ENCODE measurements at places on chromosomes 3 and 15.

DNA sequence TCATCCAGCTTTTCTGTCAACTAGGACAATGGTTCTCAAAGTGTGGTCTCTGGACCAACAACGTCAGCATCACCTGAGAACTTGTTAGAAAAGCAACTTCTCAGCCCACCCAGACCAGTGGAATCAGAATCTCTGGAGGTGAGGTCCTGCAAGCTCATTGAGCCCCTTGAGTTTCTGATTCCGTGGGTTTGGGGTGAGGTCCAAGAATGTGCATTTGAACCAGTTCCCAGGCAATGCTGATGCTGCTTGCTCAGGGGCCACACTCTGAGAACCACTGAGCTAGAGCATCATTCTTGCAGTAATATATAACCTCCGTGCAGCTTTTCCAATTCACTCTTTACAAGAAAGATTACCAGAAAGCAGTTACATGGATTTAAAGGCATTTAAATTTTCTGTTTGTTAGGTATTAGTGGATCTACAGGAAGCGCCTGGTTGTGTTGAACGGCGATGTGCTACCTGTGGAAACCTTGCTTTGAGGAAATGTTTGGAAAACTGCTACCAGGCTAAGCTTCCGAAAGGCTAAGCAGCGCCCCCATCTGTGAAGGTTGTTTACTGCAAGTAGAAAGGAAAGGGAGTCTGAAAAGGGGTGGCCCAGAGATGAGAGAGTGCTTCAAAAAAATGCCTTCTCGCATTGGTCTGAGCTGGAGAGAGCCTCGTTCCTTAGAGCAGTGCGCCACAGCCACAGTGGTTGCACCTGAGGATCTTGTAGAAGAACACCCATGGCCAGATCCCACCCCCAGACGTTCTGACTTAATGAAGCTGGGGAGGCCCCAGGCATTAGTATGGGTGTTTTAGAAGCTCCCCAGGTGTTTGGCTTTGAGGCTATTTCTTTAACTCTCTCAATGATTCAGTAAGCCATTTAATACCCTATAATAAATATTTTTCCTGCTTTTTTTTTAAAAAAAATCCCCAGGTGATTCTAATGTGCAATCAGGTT is 50.0 kb downstream of the RLBP1 start:
- peak; percentile 6 for DNase-seq

- peak; percentile 71 for DNase-seq
These were observed at the start of gene LPP for GRCh38 chr3:188154014-188154808. Gene LPP, plus strand, starts transcription at chr3:188154157. Its CDS starts 251,964 bp downstream, at chr3:188406121.

DNA sequence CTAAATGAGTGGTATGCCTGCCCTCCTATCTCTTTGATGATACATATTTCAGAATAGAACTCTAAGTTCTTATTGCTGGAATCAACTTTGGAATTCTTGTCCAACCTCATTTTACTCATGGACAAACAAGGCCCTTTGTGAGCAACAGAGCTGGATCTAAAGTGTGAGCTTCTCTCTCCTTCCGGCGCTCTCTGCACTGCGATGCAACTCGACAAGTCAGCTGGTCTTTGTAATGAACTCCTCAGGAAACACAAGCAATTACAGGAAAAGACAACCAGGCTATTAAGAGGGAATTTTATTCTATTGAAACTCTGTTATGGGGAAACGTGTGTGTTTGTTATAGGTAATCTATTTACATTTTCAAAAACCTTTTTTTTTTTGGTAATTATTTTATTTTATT is 20.3 kb upstream of the NRROS start:
- peak; percentile 11 for DNase-seq

DNA sequence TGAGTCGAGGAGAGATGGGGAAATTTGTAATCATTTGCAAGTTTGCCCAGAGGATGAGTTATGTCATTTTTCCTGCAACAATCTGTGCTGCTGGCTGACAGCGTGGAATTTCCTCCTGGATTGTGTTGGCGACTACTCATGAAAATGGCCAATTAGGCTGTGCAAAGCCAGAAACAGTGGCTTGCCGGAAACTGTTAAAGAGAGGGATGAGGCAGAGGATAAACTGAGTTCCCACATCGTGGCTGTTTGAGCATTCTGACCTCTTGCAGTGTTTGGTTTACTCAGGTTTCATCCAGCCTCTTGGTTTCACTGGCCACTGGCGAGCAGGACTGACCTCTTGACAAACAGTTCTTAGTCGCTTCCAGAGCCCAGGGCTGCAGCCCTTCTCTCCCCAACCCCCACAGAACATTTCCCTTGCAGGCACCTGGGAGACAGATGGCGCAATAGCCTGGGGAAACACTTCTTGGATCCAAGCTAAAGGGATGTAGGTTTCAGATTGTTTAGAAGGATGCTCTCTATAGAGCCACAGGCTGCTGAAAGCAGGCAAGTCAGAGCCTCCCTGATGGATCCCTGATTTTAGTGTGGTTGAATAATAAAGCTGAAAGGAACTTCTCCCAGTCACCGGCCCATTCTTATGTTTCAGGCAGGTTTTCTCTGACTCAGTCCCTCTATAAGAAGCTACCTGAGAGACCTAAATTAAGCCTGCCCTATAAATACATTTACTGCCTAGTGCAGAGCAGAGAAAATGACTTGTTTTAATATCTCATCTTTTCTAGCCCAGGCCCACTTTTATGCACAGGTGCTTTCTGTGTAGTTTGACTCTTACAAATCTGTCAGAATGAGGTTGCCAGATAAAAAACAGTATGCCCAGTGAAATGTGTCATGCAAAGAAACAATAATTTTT is 92.8 kb upstream of the UBE2E1 start:
- DNase-seq: peak; percentile 86

DNA sequence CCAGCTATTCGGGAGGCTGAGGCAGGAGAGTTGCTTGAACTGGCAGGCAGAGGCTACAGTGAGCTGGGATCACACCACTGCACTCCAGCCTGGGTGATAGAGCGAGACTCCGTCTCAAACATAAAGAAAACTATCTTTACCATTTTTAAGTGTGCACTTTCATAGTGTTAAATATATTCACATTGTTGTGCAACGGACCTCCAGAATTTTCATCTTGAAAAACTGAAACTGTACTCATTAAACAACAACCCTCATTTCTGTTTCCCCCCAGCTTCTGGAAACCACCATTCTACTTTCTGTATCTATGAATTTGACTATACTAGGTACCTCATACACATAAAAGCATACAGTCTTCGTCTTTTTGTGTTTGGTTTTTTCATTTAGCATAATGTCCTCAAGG is 375.1 kb downstream of the SHQ1 start:
- no peak for DNase-seq

DNA sequence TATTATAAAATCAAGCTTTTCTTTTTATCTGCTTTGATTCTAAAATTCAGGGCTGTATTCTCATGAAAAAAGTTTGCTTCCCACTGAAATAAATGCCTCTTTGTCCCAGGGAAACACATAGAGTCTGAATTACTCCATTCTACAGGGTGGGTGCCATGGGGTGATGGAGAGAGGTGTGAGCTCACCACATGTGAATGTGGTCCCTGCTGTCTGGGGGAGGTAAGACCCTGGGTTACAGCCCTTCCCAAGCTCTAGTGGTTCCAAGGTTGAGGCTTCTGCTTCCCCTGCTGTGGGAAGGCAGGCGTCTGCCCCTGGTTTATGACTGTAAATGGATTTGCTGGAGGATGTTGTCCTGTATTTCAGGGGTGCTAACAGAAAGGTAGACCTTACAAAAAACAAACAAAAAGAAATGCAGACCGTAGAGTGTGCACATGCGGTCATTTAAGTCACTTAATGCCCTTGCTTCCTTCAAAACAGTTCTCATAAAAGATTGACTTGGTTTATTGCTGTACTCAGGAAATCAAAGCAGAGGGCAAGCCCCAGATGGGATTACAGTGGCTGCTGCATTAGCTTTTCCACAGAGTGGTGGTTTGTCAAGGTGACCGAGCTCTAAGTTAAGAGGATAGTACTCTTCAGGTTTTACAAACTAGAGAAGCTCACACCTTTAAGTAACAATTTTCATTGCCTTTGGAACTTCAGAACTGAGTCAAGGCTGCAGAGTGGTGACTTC is 49.2 kb downstream of the CTDSPL start:
- DNase-seq: no peak

- DNase-seq: no peak
These were observed 318.4 kb downstream of the NR2F2 start for GRCh38 chr15:96648866-96649265.

DNA sequence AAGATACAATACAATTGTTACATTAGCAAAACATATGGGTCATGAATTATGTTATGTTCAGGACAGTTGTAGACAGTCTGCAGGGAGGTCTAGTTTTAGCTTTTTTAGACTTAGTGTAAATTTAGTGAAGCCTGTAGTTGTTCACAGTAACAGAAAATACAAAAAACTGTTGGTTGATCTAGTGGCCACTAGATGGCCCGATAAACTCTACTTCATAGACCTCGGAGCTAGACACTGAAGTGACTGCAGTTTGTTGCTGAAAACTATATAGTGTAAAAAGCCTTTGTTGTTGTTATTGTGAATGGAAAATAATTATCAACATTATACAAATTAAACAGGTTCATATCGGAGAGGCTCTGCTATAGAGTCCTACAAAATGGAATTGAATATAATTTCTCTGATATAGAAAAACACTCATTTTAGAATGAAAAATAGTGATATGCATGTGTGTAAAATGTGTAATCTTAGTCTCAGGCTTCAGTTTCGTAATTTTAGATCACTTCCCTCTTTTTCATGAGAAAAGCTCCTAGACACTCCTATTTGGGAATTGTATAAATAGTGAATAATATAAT is 18.3 kb downstream of the MAGEL2 start:
- peak; percentile 22 for DNase-seq

GRCh38 chr3:56406826-56407515 is 61.3 kb downstream of the ERC2 start:
- DNase-seq: no peak

GRCh38 chr3:99119385-99119784 is 217.9 kb upstream of the DCBLD2 start:
- DNase-seq: no peak

- DNase-seq: peak; percentile 17
These were observed 136.5 kb upstream of the TBL1XR1 start for GRCh38 chr3:177333533-177334520.

GRCh38 chr3:55264919-55265318 is 222.2 kb downstream of the WNT5A start:
- DNase-seq: no peak

DNA sequence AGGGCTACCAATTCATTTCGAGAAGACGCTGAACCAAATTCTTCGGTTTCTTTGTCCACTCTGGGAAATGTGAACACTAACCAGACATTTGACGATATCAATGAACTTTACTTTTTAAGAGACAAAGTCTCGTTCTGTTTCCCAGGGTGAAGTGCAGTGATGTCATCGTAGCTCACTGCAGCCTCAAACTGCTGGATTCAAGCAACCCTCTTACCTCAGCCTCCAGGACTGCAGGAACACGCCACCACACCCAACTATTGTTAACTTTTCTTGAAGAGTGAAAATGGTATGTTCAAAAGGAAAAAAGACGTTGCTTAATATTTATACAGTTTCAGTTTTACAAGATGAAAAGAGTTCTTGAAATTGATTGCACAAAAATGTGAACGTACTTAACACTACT is 30.6 kb downstream of the MB21D2 start:
- no peak for DNase-seq

DNA sequence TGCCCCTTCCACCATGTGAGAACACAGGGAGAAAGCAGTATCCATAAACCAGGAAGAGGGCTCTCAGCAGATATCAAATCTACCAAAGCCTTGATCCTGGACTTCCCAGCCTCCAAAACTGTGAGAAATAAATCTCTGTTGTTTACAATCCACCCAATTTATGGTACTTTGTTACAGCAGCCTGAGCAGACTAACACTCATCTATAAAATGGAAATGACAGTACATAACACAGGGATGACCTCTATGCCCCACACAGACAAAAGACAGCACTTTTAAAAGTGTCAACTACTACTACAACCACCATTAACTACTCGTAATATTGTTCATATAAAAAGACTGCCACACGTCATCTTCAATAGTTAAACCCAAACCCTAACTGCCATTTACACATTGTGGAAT is 5.7 kb downstream of the RYK start:
- DNase-seq: no peak

DNA sequence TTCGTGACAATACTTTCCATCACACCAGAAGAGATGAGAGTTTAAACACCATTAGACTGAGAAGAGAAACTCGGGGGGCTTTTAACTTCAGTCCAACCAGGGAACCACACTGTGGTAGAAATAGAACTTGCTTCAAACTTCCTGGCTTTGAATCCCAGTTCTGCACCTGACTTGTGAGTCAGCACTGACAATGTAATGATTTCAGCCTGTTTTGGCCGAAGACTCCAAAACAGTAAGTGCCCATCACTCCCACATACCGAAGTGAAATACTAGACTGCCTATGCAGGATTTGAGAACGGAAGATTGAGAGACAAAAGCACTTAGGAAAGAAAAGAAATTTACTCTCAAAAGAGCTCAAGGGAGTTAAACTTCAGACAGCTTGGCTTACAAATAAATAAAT is 27.0 kb downstream of the C2CD4B start:
- no peak for DNase-seq

DNA sequence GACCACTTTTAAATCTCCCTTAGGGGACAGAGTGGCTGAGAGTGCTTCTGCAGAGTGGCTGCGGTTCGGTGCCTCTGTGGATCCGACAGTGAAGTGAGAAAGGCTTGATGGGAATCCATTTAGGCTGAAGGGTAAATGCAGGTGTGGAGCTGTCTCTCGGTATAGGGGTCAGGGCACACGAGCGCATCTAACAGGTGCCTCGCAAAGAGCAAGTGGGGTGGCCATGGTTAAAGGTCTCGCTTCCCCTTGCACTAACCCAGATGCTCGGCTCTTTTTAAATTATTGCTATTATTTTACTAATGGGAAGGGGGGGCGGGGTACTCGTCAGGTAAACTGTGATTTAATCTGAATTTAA is 598 bp upstream of the GJD2 start:
- no peak for DNase-seq

- DNase-seq: no peak
These were observed 8.7 kb upstream of the CPA3 start for GRCh38 chr3:148856384-148856783.

DNA sequence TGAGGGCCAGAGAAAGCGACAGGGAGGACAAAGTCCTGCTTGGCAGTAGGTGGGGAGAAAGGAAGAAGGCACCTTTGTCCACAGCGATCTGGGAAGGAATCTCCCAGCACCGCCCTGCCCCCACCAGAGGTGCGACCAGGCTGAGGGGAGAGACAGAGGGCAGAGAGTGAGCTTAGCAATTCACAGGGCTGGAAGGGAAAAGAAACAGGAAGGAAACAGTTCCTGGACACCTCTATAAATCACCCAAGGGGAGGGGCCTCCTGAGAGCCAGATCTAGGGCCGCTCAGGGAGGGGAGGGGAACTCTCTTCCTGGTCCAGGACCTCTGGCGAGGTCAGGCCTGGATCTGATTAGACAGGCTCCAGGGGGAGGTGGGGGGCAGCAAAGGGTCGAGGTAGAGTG is 35.4 kb downstream of the RNU5B-1 start:
- no peak for DNase-seq

DNA sequence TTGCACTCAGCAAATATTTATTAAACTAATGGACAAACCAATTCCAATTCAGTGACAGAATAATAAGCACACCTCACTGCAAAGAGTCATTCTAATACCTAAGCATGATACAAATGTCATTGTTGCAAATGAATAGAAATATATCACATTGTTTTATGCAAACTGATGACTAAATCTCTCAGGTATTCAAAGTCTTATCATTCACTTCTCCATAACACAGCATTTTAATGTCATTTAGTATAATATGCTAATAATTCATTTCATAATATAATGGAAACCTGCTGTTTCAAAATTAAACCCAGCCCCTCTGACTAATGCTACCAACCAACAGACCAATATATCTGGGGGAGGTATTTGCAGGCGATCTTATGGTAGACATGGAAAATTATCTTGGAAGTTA is 71.8 kb downstream of the FGF7 start:
- DNase-seq: no peak
